Occipital lobe (tissue), 3 donors: ENCODE measurements at places on chromosomes 6 and 20.

DNA sequence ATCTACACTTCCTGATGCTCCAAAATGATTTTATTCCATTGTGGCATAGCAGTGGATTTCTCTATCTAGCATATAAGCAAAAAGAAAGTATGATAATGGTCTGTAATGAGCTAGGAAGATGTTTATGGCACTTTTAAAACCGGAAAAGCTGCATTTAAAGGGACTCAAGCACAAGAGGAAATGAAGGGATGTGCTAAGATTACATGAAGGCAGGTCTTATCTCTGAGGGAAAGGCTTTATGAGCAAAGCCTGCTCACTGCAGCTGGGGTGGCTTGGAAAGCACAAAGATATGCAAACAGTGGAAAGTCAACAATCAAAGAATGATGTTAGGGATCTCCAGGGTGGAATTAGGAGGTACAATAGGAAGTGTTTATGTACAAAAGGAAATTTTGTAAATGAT lies 138.2 kb downstream of the TENT5A start:
- no peak for DNase-seq

DNA sequence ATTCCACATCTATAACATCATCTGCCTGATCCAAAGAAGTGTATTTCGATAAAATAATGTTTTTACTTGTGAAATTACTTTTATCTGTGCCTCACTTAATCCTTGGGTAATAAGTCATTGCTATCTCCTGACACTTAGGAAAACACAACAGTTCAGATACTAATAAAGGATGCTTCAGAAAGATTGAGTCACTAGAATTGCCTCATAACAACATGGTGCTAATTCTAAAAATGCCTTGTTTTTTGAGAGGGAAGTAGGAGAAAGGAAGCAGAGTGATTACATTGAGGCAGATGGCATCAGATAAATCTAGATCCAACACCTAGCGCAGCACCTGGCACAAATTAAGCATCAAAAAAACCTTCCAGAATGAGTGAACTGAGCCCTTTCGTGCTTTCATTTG lies 69.0 kb downstream of the NCOA7 start:
- no peak for DNase-seq

- peak; percentile 46 for DNase-seq
Observed at GRCh38 chr20:50242863-50243609, 52.4 kb downstream of the CEBPB start.

GRCh38 chr20:10970109-10970508 lies 296.3 kb upstream of the JAG1 start:
- no peak for DNase-seq

DNA sequence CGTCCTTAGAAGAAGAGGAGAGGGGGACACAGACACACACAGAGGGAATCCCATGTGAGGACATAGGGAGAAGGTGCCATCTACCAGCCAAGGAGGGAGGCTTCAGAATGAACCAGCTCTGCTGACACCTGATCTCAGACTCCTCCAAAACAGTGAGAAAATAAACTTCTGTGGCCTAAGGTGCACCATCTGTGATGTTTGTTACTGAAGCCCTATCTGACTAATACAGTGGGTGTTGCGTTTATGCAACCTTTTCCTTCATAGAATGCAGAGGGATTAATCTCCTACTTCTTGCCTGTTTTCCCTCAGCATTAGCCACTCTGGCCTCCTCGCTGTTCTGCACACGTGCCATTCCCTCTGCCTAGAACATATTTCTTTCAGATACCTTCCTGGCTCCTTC lies 81.5 kb upstream of the EDN1 start:
- no peak for DNase-seq

GRCh38 chr6:170021579-170021978 lies 269.3 kb downstream of the DLL1 start:
- no peak for DNase-seq

- no peak for DNase-seq
Observed at GRCh38 chr6:30334075-30334783, 7.5 kb downstream of the TRIM39 start.

GRCh38 chr20:9103955-9104354 lies 35.1 kb downstream of the PLCB4 start:
- DNase-seq: no peak

DNA sequence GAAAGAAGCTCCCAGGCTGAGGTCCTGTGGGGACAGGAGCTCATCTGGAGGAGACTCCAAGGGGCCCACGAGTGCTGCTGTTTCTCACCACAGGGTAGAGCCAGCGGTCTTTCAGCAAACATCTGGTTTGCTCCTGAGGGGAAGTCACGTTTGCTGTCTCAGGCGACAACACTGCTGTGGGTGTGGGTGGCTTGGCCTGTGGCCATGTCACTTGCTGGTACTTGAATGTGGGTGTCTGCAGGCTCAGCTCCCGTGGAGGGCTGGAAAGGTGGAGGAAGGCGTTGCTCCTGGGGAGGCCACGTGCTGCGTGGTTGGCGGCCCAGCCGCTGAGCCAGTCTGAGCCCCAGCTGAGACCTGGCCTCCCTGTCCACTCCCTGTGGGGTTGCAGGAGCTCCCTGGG lies 52.8 kb upstream of the MPC1 start:
- no peak for DNase-seq
